ENCODE measurements at places on chromosomes 6 and 20. TPM values are rescaled to one million over a fixed set of nuclear protein-coding genes. Genes with fewer than 3 reads are reported as not detected.

Gene CDH4
- 0.45 TPM for total RNA-seq

Gene ZC2HC1B
- total RNA-seq = not detected

Gene CALHM5
- 4.2 TPM for total RNA-seq

Gene ABHD16B
- total RNA-seq = not detected

Gene STX11
- 5.3 TPM for total RNA-seq

Gene TREML2
- not detected for total RNA-seq

Gene ATXN1
- 74.9 TPM for total RNA-seq

DNA sequence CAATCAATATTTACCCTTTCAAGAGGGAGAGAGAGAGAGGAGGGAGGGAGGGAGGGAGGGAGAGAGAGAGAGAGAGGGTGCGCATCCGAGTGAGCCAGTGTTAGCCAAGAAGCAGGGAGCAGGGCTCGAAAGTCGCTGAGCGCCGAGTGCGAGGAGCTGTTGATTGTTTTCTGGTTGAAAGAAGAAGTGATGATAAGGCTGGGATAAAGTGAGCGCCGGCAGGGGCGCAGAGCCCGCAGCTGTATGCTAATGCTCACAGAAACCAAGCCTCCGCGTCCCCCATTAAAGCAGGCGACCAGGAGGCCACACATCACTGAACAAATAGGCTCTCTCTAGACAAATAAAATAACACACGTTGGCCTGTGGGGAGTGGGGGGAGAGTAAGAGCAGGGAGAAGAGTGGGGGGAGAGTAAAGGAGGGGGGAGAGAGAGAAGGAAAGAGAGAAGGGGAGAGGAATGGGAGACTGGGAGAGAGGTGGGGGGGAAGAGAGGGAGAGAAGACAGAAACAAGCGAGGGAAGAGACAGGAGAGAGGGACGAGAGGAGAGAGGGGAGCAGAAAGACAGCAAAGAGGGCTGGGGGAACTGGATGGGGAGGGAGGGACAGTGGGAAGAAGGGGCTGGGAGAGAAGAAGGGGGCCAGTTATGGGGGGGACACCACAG, 5.0 kb upstream of the INSM1 start:
- no peaks in the 10 kb centered on the region for H3K36me3 ChIP-seq
- H3K27me3 ChIP-seq = peaks cover 86% of the 10 kb centered on the region
- H3K4me1 ChIP-seq = peaks cover 14% of the 10 kb centered on the region

DNA sequence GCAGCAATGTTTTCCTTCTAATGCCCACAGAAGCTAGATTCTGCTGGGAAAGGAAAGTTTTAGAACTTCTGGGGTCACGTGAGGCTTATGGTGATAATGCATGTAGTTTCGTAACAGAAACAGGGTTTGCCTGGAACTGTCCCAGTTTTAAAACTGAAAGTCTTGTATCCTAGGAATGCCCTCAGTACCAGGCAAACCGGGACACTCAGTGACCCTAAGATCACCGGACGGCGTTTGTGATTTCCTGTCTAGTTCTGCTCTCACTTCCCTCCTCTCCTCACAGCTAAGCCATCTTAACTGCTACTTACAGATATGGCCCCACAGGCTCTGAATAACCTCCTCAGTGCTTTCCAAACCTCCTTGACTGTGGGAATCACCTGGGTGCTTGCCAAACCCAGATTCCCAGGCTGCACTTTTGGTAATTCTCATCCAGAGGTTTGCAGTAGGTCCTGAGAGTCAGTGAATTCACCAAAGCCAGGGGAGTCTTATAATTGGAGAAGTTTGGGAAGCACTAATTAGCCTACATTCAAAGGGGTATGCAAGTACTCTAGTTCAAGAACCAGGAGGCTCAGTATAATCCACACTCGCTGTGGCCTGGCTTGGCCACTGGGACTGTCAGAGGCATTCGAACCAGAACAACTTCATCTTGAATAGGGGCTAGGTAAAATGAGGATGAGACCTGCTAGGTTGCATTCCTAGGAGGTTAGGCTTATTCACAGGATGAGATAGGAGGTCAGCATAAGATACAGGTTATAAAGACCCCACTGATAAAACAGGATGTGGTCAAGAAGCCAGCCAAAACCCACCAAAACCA, 231.6 kb upstream of the MYLIP start:
- peak overlapping the region; percentile 58 for H3K27ac ChIP-seq
- no peak for DNase-seq
- no peaks in the 10 kb centered on the region for H3K27me3 ChIP-seq
- H3K36me3 ChIP-seq = no peaks in the 10 kb centered on the region
- H3K4me3 ChIP-seq = no peak overlapping the region
- peaks cover 20% of the 10 kb centered on the region for H3K4me1 ChIP-seq

- H3K27me3 ChIP-seq = no peaks in the 10 kb centered on the region
- no peak overlapping the region for H3K27ac ChIP-seq
- no peak overlapping the region for H3K4me3 ChIP-seq
These were observed 11.2 kb downstream of the MUCL3 start for GRCh38 chr6:30951907-30952469.

GRCh38 chr20:56872620-56873458, 243.7 kb downstream of the TFAP2C start:
- no peak overlapping the region for H3K27ac ChIP-seq
- no peaks in the 10 kb centered on the region for H3K4me1 ChIP-seq
- H3K27me3 ChIP-seq = no peaks in the 10 kb centered on the region
- no peaks in the 10 kb centered on the region for H3K36me3 ChIP-seq
- H3K4me3 ChIP-seq = no peak overlapping the region
- DNase-seq = no peak

GRCh38 chr20:46158476-46158987, 40.4 kb downstream of the CD40 start:
- no peak overlapping the region for H3K27ac ChIP-seq
- H3K36me3 ChIP-seq = no peaks in the 10 kb centered on the region
- no peak for DNase-seq
- H3K4me3 ChIP-seq = no peak overlapping the region
- no peaks in the 10 kb centered on the region for H3K27me3 ChIP-seq
- H3K4me1 ChIP-seq = no peaks in the 10 kb centered on the region

DNA sequence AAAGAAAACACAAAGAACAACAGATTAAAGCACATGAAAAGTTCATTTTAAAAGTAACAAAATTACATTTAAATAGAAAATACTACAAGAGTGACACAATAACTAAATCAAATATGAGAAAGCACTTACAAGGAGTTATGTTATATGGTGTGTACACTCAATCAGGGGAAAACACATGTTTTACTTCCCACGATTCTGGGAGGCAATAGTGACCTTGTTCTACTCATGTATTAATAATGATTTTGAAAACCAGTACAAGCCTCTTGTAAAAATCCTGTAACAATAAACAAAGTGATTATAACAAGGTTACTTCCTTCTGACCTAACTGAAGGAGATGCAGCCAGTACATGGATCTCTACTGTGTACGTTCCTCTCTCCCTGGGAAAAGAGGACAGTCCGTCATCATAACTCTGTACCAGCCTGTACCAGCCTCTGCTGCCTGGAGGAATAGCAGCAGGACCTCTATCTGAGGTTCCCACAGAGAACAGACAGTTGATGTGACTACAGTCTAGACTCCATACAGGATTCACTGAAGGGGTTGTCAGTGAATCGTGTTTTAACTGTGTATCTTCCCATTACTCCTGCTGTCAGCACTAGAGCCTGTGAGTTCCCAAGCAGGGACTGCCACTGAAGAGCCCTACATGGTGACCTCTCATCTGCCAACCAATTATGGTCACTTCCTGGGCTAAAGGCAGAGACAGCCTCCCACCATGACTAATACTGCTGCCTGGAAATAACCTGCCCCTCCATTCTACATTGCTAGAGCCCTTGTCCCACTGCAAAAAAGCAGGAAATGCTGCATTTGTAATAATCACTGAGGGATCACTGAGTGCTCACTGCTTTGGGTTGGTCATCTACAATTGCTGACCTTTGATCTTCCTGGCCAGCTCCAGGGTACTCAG, 149.7 kb downstream of the KIF16B start:
- no peak overlapping the region for H3K27ac ChIP-seq
- no peaks in the 10 kb centered on the region for H3K4me1 ChIP-seq
- peak; percentile 31 for DNase-seq
- no peaks in the 10 kb centered on the region for H3K27me3 ChIP-seq

DNA sequence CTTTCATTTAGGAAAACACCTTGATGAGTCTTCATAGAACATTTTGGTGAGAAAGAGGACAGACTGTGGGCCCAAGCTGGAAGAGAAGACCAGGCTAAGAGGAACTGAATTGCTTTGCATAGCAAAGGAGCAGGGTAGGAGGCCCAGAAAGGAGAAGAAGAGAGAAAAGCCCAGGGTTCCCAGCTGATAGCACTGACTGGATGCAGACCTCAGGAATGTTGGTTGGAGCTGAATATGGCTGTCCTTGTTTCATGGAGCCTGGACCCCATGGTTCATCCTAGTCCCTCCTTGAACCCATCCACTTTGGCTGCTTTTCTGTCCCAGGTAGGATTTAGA, 18.0 kb upstream of the ZFAND3 start:
- no peak overlapping the region for H3K27ac ChIP-seq
- H3K4me3 ChIP-seq = no peak overlapping the region
- DNase-seq = no peak
- H3K4me1 ChIP-seq = no peaks in the 10 kb centered on the region
- H3K36me3 ChIP-seq = no peaks in the 10 kb centered on the region

DNA sequence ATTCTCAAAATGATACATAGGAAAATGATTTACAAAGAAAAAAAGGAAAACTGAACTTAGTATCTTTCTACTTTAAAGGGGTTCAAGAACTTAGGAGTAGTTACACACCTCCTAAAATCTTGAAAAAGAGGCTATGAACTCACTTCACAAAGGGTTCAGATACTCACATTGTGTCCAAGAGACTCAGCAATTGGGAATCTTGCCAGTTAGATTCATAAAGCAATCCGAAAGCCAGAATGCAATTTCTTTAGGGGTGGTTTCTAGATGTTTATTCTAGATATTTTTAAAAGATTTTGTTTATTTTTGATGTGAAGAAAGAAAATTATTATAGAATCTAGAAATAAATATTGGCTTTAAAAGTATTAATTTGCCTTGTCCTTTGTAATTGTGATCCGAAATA, 1.7 kb upstream of the MYB start:
- H3K27me3 ChIP-seq = peaks cover 24% of the 10 kb centered on the region
- H3K27ac ChIP-seq = no peak overlapping the region

DNA sequence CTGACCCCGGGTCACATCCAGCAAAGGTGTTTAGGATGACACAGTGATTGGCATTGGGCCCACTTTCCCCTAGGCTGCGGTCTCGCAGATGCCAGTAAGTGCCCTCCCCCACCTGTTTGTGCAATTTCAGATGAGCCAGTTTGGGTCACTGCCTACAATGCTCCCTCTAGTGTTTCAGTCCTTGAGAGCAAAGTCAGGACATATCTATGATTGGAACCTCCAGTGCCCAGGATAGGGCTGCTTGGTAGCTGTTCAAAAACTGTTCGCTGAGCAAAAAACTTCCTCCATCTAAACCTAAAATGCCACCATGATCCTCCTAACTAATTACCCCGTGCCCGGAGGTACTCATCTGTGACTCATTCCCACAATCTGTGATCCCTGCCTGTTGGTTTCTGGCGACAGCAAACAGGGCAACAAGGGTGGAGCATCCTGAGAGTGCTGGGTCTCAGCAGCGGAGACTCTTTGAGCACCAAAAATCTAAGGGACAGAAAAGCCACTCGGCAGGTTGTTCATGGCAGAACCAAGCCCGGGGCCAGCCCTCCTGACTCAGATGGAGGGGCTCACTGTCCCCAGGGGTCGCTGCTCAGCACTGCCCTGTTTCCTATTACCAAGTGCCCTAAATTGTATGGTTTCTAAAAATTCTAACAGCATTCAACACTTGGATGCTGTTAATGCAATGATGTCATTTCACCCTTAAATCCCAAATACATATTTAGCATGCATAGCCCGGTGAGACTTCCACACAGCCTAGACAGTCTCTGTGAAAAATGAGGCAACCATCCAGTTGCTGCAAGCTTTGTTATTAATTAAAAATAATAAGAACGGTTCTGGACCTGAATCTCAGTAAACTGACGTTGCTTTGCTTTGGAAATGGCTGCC, 5.0 kb downstream of the VSX1 start:
- H3K4me3 ChIP-seq = peak overlapping the region; percentile 49
- H3K27me3 ChIP-seq = peaks cover 13% of the 10 kb centered on the region
- no peak for DNase-seq
- no peaks in the 10 kb centered on the region for H3K36me3 ChIP-seq
- peaks cover 12% of the 10 kb centered on the region for H3K4me1 ChIP-seq

GRCh38 chr6:167079853-167080297, 43.0 kb upstream of the CCR6 start:
- no peak overlapping the region for H3K4me3 ChIP-seq
- no peak overlapping the region for H3K27ac ChIP-seq
- H3K36me3 ChIP-seq = no peaks in the 10 kb centered on the region
- no peak for DNase-seq
- no peaks in the 10 kb centered on the region for H3K27me3 ChIP-seq
- H3K4me1 ChIP-seq = no peaks in the 10 kb centered on the region

DNA sequence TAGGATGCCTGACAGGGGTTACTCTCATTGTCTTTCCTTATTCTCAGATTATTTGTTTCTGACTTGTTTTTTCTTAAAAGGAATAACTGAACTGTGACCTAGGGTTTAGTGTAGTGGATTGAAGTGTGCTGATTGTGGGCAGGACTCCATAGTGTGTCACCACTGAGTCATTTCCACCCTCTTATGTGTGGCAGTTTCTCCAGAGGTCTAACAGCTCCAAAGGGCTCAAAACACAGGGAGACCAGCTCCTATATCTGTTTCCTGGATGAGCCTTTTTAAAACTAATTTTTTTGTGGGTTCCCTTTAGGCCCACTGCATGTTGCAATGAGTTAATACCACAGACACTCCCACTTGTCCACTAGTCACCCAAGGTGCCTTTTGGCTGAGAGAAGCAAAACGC, 951.1 kb upstream of the ADGRB3 start:
- H3K4me1 ChIP-seq = no peaks in the 10 kb centered on the region

DNA sequence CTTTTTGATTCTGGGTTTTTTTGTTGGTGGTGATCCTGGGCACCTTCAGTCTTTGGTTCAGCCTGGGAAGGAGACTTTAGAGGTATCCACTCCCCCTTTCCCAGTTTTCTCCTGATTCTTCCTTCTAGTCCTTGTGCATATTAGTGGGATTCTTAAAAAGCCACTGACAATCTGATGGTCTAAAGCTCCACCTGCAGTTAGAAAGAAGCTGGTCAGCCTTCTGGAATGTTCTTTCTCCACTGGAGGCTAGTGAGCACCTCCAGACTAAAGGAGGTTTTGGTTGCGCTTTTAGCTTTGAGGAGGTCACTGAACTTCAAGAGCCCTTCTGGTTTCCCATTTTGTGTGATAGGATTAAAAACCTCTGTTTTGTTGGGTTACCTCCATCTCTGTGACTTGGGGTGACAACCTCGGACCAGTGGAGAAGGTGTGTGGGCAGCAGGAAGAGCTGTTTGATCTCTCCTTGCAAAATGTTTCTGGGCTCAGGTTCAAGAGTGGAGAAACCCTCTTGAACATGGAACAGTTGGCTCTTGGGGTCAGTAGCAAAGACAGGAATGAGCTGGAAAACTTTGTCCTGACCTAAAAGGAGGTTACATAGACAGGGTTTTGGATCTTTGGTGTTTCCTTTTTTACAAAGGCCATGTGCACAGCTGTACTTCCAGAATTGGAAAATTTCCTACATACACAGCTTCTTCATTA, 29.0 kb downstream of the JARID2 start:
- DNase-seq = no peak
- H3K27ac ChIP-seq = no peak overlapping the region
- no peaks in the 10 kb centered on the region for H3K36me3 ChIP-seq
- peaks cover 25% of the 10 kb centered on the region for H3K4me1 ChIP-seq
- H3K4me3 ChIP-seq = no peak overlapping the region
- no peaks in the 10 kb centered on the region for H3K27me3 ChIP-seq

GRCh38 chr6:157891544-157892362, 68.7 kb downstream of the SNX9 start:
- no peaks in the 10 kb centered on the region for H3K4me1 ChIP-seq
- peaks cover 10% of the 10 kb centered on the region for H3K36me3 ChIP-seq

Measured in esophagus muscularis mucosa (tissue), 4 donors.